KG1 (cell line): ENCODE measurements at places on chromosomes 4 and X.

- no peak for DNase-seq
Observed at GRCh38 chr4:3745886-3746656, 20.1 kb upstream of the ADRA2C start.

DNA sequence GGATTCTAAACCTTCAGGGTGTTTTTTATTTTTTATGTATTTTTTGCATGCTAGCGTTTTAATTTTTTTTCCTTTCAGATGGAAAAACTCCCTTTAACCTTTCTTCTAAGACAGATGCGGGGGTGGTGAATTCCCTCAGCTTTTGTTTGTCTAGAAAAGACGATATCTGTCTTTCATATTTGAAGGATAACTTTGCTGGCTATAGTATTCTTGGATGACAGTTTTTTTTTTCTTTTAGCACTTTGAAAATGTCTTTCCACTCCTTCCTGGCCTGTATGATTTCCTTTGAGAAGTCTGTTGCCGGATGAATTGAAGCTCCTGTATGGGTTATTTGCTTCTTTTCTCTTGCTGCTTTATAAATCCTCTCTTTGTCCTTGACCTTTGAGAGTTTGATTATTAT lies 26.6 kb downstream of the PSAPL1 start:
- no peak for DNase-seq

- no peak for DNase-seq
Observed at GRCh38 chrX:149829751-149830191, 48.0 kb downstream of the MAGEA9 start.

DNA sequence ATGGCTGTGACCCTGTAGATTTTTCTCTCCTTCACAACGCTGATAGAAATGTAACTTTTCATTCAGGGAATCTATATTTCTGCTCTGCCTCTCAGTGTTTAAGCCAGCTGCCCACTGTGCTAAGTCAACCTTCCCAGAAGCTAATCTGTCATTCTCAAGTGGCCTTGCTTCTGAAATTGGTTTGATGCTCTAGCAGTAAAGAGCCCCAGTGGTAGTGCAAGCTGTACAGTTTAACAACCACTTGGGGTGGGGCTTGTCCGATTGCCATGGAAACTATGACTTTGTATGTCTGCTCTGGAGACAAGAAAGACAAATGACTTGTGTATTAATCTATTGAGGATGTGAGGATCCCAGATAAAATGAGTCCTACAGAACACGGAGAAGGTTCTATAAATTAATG lies 620.9 kb upstream of the GALNT7 start:
- no peak for DNase-seq

DNA sequence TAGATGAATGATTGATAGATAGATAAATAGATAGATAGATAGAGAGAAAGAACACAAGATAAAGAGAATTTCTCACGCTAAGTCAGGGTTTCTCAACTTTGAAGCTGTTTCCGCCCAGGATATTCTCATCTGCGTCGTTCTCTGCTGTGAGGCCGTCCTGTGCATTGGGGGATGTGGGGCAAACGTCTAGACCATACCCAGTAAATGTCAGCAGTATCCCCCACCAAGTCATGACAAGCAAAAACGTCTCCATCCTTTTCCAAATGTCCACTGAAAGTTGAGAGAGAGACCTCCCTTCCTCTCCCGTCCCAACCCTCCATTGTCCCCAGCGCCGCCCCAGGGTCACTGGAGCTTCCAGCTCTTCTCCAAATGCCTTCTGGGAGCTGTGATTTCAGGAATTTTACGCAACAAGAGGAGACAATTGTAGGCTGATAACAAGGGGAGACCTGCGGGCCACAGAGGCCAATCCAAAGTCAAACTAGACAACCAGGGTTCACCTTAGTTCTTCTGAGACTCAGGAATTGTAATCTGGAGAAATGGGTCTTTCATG lies 8.9 kb upstream of the CRLF2 start:
- DNase-seq = no peak

DNA sequence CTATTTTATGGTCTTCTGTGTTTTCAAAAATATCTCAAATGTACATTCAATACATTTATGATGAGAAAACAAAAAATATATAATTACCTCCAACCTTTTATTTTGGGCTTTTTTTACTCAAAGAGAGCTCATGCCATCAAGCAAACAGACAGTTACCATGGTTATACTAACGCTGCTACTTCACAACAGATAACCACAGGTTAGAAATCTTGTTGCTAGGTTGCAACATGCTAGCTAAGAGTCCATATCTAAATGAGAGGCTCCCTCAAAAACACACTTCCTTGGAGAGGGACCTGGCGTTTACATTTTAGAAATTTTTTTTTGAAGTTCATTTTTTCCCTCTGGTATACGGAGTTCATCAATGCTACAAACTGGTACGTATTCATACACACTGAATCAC lies 44.3 kb downstream of the TBC1D9 start:
- DNase-seq = no peak

DNA sequence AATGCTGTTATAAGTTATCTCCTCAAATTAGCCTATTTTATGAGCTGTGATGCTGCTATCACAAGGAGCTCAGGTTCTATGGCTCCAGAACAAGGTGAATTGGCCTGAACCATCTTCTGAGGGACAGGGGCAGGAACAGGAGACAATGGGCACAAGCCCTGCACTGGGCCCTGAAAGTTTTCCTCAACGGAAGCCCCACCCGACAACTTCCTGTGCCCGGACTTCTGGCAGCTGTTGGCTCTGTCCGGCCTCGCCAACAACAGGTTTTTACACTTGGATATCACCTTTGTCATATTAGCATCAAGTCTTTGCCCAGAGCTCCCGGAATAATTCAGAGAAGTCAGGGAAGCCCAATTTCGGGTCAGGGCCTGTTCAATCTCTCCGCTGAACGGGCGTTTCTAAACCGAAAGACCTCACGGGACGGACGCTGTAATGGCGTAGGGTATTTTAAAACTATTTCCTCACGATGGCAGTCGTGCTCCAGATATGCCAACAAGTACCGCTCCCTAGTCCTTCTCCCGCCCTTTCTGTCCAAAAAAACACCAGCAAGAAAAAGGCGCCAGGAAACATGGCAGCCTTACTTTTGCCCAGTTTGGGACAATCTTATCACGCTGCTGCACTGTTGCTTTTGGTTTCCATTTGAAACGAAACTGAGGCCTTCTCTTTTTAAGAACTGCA lies 201.0 kb upstream of the STK26 start:
- no peak for DNase-seq

- DNase-seq = no peak
Observed at GRCh38 chr4:122602277-122603142, 18.4 kb downstream of the IL21 start.

- DNase-seq = no peak
Observed at GRCh38 chr4:123939621-123940020, 543.0 kb downstream of the SPRY1 start.

DNA sequence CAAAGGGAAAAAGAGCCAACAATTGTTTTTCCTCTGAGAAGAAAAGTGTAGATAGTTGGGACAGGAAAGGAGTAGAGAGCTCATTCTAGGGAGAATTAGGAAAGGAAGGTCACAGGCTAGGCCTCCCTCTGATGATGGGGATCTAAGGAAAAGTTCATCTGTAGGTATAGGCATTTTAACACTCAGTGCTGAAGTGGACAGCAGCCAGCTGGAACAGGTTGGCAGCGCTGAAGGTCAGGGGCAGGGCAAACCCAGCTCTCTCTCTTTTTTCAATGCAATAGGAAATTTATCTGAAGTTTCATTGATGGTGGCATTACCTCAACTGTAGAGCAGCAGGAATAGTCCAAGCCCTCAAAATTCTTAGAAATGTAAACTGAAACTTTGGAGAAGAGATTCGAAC lies 98.5 kb upstream of the ETNPPL start:
- DNase-seq = no peak

GRCh38 chrX:100611951-100612350 lies 24.7 kb downstream of the TSPAN6 start:
- no peak for DNase-seq
